ENCODE measurements at places on chromosomes 16 and 17.

- no peak for DNase-seq
These were observed 26.5 kb downstream of the GNPTG start for GRCh38 chr16:1378087-1378803.

DNA sequence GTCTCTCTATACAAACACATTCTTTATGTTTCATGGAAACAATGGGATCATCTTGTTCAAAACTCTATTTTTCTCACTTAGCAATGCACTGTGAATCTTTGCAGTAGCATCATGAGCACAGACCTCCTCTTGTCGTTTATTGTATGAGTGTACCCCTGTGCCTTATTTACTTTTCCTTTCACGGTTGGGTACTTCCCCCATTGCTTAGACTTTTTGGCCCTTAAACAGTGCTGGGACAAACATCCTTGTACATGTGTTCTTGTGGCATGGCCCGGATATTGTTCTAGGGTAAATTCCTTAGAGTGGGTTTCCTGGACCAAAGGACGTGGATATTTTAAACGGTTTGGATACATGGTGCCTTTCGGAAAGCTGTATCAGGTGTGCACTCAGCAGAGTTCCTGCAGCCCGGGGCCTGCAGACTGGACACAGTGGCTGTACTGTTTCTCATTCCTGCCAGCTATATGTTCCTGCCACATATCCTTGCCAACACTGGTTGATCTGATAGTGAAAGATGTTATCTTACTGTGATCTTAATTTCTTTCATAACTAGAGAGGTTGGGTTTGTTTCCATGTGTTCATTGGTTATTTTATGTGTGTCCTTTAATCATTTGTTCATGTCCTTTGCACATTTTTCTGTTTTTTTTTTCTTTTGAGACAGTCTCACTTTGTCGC is 111.1 kb downstream of the OR1D5 start:
- DNase-seq = no peak

DNA sequence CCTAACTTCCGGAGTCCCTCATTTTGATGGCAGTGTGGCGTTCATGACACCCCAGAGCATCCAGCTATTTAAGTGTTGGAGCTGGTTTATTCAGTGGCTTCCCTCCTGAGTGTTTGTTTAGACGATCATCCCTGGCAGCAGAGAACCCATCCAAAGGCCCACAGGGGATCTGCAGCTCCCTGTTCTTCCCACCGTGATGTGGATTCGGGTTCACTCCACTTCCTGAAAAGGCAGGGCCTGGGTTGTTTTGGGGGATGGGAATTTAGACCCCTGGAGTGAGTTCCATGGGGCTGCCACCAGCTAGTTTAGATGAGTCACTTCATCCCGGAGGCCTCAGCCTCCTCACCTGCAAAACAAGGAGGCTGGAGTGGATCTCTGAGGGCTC is 2.3 kb downstream of the KSR1 start:
- no peak for DNase-seq

GRCh38 chr16:11361701-11362451 is 16.6 kb downstream of the RMI2 start:
- no peak for DNase-seq

DNA sequence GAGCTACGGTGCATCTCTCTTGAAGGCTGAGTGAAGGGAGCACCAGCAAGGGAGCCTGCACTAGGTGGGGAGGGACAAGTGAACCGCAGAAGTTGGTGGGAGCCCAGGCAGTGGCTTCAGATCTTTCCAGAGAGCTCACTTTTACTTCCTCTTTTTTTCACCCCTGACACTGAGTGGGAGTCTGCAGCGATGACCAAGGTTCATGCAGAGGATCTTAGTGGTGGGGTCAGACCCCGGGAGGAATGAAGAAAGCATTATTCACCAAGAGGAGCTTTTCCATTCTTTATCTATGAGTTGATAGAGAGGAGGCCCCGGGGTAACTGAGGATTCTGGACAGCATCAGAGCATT is 3.0 kb upstream of the CCL2 start:
- no peak for DNase-seq

DNA sequence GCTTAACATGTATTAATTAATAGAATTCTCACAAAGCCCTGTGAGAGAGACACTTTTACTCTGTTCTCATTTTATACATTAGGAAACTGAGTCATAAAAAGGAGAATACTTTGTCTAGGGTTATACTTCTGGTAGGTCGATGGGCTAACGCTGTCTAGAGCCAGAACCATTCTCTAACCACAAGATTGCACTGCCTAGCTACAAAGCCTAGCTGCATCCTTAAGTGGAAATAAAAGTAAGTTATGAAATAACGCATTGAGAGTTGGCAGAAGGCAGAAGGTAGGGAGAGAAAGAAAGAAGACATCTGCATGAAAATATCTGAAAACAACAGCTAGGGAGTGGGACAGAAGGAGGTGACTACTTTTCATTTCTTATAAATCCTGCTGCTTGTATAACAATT is 33.2 kb downstream of the IRX6 start:
- no peak for DNase-seq

DNA sequence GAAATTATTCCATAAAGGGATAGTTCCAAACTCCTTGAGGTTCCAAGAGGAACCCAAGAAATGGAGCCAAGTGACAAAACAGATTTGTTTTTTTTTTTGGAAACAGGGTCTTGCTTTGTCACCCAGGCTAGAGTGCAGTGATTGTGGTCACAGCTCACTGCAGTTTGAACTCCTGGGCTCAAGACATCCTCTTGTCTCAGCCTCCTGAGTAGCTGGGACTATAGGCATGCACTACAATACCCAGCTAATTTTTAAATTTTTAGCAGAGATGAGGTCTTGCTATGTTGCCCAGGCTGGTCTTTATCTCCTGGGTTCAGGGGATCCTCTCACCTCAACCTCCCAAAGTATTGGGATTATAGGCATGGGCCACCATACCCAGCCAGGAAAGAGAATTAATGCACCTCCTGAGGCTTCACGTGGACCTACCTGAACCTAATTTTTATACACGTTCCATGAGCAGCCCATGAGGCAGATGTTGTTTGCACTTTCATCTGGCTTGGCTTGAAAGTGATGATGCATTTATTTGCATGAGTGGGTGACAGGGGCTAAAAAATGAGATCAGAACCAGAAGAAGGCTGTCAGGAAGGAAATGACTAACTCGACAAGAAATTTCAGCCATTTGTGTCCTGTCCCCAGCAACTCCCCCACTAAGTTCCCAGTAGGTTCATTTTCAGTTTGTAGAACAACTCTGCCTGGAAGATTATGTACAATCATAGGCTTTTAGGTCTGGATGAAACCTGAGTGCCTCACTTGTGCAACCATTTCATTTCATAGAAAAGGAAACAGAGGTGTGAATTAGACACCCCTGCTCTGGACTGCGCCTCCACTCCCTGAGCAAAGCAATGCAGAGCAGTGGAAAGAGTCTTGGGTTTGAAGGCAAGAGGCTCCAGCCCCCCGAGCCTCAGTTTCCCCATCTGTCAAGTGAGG is 10.3 kb upstream of the IRF8 start:
- no peak for DNase-seq

DNA sequence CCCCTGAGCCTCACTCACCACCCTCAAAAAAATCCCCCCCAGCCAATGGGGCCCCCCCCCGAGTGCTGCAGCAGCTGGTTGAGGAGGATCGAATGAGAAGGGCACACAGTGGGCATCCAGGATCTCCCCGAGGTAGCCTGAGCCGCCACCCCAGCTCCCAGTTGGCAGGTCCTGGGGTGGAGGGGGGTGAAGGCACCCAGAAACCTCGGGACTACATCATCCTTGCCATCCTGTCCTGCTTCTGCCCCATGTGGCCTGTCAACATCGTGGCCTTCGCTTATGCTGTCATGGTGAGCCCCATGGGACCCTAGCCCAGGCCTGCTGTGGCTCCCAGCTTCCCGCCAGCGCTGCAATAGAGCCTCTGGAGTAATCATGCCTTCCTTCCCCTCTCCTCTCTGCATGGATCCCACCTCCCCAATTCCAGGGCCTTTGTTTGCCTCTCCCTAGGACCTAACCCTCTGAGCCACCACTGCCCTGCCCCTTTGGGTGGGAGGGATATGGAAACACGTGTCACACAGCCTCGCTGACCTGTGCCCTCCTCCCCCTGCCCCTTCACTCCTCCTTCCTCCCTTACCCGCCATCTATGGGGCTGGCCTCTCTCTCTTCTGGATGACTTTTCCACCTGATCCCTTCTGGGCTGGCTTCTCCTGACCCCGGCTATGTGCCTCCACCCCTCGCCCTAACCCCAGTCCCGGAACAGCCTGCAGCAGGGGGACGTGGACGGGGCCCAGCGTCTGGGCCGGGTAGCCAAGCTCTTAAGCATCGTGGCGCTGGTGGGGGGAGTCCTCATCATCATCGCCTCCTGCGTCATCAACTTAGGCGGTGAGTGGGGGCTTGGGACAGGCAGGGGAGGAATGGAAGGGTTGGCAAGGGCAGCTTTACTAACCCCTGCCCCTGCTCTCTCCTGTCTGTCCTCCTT is 1.9 kb downstream of the PRRT2 start:
- no peak for DNase-seq

GRCh38 chr16:75452464-75453190 is 11.9 kb downstream of the TMEM170A start:
- DNase-seq = no peak

DNA sequence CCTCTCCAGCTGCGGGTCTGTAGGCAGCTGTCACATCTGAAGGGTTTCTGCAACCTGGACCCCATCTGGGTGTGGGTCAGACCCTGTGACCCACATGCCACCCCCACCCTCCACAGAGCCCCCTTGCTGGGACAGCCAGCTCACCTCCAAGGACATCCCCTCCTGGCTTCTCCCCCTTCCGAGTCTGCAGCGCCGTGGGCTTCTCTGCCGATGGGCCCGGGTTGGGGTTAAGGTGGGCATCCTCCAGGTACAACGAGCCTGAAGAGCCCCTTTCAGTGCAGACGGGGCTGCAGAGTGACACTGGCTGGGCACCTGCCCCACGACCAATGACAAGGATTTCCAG is 28.9 kb downstream of the OR1D5 start:
- no peak for DNase-seq

DNA sequence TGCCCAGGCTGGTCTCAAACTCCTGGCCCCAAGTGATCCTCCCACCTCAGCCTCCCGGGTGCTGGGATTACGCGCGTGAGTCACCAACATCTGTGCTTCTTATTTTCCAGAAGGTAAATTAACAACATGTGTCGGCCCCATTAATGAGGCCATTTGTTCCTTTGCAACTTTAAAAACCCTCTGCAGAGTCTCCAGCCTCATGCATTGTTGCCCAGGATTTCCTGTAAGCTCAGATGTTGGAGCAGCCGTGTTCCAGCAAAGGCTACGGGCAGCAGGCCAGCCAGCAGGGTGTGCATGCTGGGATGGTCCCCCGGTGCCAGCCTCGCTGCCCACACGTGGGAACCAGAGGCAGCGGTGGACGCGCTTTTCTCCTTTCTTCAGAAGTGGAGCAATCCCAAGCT is 19.1 kb upstream of the HEXD start:
- DNase-seq = peak; percentile 22

DNA sequence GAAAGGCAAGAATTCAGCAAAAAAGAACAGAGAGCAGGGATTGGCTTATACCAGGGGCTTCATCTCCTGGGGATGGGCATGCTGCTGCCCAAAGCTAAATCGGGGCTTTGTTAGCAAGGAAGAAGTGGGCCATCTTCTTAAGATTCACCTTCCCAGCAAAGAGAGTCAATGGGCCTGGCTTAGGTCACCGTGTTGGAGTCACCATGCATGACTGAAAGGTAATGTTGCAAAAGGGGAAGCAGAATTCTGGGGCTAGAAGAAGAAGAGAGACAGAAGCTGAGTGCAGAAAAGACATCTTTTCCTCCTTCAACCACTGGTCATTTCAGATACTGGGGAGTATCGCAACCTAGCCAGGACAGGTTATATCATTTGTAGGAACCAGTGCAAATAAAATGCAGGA is 76.3 kb upstream of the KIFC3 start:
- DNase-seq = no peak

- no peak for DNase-seq
These were observed 120.6 kb downstream of the USP22 start for GRCh38 chr17:20922128-20922670.

GRCh38 chr16:78421181-78421708 is 321.8 kb downstream of the WWOX start:
- DNase-seq = no peak

DNA sequence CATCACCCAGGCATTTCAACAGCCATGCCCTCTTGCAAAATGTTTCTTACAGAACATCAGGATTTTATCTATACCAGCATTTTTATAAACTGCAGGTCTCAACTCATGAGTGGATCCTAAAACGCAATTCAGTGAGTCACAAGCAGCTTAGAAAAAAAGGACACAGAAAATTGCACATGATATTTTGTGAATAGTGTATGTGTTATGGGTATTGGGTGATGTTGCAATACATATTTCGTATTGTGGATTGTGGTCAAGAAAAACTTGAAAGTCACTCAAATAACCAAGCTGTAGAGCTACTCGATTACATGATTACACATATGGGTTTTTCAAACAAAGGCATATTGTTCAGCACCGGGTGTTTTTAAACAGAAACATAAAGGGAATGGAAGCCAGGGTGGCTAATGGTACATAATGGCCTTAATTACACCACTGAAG is 1.4 kb downstream of the WIPI1 start:
- no peak for DNase-seq

DNA sequence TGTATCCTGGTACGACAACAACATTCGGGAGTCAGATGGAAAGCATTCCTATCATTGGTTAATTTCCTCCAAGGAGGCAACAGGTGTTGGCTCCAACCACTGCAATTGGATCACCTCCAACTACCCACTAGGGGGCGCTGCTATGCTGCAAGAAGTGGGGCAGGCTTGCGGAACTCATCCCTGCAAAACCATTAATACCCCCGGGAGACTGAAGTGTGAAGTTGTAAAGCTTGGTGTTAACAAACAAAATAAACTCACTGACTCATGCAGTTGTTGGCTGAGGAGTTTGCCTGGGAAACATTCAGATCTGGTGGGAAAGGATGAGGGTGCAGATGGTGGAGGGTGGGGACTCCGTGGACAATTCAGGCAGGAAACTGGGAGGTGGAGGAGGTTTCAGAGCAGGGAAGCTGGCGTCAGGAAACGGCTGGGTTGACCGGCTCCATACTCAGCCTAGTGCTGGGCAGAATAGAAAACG is 84.9 kb downstream of the HS3ST2 start:
- DNase-seq = peak; percentile 84

DNA sequence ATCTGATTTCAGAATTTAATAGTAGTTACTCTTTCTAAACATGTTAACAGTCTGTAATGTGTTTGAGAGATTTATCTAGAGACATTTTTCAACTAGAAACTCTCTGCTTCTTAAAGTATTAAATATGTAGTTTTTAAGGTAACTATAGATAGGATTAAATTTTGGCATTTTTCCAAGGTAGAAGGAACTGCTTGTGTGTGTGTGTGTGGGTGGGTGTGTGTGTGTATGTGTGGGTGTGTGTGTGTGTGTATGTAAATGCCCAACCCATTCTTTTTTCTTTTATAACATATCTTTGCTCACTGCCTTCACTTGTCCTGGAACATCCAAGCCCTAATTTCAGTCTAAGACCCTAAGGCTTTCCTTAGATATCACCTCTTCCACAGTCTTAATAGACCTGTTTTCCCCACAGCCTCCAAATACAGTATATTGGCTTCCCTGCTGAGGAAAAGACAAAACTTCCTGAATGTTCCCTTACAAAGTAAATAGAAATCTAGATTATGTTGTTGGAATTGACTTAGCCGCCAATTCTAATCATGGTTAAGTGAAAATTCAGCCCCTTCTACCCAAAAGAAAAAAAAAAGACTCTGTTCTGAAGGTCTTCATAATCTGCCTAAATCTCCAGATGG is 33.5 kb downstream of the NUP93 start:
- DNase-seq = no peak

- DNase-seq = peak; percentile 86
These were observed 14.6 kb downstream of the EEF2K start for GRCh38 chr16:22220714-22221113.
